Mucosa of gallbladder (tissue), 1 donor: ENCODE measurements at places on chromosomes 5 and 9. TPM values are rescaled to one million over a fixed set of nuclear protein-coding genes. Genes with fewer than 3 reads are reported as not detected.

DNA sequence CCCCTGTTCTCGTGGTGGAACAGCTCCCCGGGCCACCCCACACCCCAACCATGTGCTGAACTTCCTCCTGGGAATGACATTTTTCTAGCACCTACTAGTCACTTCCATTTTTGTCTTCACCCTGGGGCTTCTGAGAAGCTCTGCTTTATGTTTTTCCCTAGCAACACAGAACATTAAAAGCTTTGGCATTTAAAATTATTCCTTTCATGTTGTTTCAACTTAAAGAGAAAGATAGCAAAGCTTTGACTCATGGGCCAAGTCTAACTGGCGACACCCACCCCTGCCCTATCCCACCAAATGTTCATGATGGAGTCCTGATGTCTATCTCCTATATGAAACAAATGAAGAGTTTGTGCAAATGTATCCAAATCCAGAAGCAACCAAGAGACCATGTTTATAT is 22.4 kb downstream of the BOD1 start:
- DNase-seq = no peak

DNA sequence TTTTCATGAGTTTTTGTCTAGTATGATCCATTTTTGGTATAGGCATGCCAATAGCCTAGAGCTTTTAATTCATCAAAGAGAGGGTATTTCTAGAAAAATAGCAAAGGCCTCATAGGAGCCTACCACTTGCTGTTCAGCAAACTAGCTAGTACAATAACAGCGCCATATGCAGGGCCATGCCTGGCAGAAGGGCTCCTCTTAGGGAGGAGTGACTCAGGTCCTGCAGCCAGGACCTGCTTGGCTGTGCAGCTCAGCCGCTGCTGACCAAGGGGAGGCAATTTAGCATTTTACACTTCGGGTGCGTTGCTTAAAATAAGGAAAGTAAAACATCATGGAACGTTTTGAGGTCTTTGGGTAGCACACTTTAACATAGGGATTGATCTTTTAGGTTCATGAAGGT is 100.6 kb downstream of the TRIO start:
- DNase-seq = no peak

DNA sequence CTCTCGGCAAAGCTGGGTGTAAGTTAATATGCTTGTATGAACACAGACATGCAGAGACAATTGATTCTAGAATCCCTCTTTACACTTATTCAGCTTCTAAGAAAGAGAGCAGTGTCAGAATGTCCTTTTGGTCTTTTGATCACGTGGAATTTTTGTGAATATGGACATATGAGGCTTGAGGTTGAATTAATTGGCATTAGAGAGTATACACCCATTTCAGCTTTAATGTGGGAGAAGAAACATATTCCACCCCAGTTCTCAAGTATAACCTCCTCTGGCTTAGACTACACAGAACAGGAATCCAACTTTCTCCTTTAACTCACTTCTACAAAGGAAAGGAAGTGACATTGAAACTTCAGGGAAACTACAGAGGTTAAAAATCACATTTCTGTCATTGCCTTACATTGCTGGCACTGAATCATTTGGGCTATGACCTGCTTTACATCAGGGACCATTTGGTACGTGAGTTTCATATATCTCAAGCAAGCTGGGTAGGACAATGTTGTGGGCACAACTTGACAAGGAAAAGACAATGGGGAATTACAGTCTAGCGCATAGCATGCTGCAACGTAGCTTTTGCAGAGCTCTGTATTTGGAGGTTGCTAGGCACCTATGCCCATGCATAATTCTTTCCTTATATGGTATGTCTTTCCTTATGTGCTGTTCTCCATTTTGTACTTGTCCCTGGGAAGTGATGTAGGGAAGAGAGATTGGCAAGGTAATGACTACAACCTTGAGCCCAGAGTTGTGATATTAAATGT is 19.5 kb downstream of the DAB2 start:
- DNase-seq = no peak

DNA sequence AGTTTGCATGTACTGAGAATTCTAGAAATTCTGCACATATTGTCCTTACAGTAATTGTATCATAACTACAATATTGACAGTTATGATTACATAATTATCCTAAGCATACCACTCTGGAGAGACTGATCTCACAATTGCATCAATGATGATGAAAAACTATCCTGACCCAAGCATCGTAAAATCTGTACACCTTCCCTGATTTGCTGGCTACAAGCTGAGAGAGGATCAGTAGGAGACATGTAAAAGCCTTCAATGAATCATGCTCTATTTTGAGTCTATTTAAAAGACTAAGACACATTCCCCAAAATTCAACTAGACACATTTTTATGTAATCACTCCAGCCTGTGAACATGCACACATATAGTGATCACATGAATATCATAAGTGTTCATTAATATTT is 1833.8 kb downstream of the EFNA5 start:
- no peak for DNase-seq

DNA sequence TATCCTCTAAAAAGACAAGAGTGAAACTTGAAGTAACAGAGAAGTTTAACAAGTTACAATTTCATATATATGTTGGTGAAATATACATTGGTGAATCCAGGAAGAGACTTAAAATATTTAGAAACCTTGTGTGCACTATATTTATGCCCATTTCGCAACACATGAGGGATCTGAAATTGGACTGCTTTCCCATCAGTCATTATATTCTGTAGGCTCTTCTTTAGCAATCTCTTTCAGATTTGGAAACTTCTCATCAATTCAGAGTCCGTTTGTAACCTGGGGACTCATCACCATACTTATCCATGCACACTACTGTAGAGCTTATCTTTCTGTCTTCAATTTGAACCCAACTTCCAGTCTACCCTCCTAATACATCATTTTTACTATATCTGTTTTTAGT is 2.1 kb downstream of the ITGA1 start:
- no peak for DNase-seq

- DNase-seq = no peak
These were observed 88.2 kb downstream of the LIFR start for GRCh38 chr5:38468202-38468673.

DNA sequence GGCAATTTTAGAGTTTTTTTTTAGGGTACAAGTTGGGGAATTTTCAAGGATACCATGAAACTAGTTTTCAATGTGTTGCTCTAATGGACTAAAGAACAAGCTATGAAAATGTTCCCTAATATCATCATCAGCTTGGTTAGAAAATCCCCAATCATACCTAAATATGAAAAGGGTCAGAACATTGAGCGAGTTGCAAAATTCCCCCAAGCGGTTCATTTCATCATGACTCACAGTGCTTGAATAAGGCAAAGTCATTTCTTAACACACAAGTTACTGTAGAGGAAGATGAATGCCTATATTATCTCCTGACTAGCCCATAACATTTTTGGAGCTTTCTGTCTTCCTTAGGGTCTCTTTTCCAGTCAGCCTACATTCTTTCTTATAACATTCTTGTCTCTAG is 62.7 kb downstream of the ST8SIA4 start:
- DNase-seq = no peak

DNA sequence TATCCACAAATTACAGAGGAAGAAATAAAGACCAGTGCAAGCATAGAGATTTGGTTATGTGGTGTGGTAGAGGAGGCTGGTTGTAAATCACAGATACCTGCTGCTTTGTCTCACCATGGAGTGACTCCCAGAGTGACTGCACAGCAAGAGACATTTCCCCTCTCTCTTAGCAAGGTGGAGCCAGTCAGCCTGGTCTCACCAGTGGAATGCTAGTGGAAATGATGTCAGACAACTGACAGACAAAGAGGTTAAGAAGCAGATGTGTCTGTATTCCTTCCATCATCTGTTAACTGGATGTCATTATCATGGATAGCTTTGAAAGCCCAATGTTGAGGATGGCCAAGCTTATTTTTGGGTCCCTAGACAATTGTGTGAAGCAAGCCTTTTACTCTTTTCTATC is 509.4 kb upstream of the SEMA6A start:
- DNase-seq = no peak

DNA sequence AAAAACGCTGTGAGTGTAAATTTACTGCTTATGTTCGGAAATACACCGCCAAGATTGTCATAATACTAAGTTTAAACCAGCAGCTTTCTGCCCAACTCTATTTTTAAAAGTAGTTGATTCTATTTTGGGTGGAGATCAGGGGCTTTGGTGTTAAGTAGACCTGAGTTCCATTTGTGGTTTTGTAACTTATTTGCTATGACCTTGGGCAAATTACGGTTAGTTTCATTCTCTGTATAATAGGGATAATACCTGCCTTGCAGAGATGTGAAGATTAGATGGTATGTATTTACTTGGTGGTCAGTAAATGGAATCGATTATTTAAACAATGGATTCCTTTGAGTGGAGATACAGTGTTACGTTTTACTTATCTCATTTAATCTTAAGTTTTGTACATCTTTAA is 1.6 kb downstream of the RAD23B start:
- no peak for DNase-seq

DNA sequence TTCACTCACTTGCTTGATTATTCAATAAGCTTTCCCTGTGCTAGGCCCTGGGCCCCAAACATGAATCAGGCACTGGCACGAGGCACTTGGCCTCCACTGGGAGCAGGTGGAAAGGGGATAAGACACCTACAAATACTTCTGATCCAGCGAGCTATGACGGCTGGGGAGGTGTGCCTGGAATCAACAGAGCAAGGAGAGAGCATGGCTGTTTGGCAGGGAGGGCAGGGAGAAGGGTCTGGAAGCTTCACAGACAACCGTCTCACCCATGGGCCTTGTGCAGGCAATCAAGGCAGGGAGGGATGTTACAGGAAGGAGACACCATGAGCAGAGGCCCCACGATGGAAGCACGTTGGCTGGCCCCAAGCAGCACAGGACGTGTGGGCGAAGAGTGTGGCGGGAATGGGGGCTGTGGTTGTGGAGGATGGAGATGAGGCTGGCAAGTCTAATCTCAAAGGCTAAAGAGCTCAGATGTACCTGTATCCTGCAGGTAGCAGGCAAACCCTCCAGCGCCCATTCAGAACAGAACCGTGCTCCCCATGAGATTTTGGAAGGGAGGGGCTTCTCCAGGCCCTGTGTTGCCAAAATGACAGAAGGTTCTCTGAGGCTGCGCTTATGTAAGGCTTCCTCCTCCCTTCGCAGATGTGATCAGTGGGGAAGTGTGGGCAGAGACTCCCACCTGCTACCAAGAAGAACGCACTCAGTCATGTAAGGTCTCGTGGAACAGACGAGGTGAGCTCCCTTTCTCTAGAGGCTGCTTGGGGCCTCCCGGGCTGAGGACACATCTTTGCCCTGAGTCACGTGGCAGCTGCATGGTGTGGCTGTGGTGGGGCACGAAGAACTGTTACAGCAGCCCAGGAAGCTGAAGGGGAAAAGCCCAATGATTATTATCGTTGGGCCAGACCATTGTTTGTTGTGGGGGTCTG is 189.7 kb downstream of the DAB2IP start:
- no peak for DNase-seq

DNA sequence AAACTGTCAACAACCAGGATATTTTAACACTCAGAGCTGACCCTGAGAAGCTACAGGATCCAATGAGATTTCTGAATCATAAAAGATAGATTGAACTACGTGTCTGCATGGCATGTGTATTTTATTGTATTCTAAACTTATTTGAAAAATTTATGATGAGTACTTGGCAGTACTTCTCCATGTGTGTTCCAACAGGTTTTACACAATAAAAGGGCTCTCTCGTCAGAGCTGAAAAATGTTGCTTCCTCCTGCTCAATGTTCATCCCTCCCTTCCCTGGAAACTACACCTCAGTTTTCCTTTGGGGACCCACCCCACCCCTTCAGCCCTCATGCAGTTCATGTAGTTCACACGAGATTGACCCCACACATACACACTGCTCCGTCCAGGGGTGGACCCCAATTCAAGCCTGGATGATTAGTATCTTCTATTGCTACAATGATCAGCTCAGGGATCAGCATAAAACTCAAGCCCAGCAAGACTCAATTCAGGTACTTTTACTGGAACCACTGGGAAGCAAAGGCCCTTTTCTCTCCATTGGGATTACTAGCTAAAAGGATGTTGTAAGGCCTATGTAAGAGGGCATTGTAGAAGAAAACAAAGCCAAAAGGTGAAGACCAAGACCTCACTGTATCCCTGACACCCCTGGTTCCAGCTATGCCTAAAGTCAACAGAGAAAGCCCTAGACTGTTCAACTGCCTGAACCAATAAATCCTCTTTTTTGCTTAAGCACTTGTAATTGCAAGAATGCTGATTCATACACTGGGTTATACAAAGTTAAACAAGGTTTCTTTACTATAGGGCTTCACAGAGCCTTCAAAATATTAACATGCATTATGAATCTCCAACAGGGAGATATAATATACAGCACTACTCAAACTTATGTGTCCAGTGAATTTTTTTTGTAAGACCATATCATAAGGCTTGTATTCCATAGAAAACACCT is 112.6 kb downstream of the SAXO1 start:
- DNase-seq = no peak

DNA sequence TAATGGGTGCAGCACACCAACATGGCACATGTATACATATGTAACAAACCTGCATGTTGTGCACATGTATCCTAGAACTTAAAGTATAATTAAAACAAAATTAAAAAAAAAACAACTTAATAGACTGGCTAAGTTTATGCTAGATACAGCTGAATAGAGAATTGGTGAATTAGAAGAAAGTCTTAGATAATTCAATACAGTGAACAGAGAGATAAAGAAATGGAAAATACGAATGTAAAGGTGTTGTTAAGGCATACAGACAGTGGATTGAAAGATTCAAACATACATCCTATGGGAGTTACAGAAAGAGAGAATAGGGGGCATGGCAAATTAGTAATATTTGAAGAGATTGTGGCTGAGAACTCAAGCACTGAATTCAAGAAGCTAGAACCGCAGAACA is 75.4 kb downstream of the RASGRF2 start:
- no peak for DNase-seq

DNA sequence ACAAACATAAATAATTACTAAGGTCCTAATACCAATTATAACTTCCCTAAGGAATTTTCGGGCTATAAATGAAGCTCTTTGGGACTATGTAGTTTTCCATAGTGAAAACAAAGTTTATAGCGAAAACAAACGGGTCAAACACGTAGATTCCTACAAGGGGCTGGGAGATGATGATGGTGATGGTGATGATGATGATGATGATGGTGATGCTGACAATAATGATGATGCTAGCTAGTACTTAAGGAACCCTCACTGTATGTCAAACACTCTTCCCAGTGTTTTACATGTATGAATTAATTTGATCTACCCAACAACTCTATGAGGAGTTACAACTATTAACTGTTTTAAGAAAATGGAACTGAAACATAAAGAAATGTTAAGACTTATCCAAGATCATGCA is 63.7 kb upstream of the PIK3R1 start:
- DNase-seq = no peak

Gene ELAVL2
- 0.23 TPM for total RNA-seq

Gene COL15A1
- 46.2 TPM for total RNA-seq

Gene UBAC1
- 35.0 TPM for total RNA-seq

Gene PPP1R26
- total RNA-seq = 23.3 TPM

Gene ARHGEF37
- total RNA-seq = 32.8 TPM

Gene IQGAP2
- total RNA-seq = 119 TPM
